ENCODE measurements at places on chromosomes 2 and 18.
A peak's percentile ranks its signal among the peaks of the same experiment; 100 is the strongest.

DNA sequence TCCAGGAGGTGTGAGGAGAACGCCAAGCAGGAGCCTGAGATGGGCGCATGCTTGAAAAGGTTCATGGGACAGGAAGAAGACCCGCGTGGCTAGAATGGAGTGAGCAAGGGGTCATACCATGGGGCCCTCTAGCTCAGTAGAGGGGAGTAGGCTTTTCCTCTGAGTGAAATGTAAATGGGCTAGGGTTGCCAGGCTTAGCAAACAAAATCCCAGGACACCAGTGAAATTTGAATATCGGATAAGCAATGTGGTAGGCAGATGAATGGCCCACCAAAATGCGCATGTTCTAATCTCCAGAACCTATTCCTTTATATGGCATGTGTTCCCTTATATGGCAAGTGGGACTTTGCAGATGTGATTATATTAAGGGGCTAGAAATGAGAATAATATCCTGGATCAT, 174.1 kb upstream of the CCDC68 start:
- no peak for DNase-seq

GRCh38 chr2:147398996-147399395, 445.8 kb upstream of the ACVR2A start:
- no peak for DNase-seq

GRCh38 chr2:120761911-120762310, 26.2 kb downstream of the GLI2 start:
- no peak for DNase-seq

DNA sequence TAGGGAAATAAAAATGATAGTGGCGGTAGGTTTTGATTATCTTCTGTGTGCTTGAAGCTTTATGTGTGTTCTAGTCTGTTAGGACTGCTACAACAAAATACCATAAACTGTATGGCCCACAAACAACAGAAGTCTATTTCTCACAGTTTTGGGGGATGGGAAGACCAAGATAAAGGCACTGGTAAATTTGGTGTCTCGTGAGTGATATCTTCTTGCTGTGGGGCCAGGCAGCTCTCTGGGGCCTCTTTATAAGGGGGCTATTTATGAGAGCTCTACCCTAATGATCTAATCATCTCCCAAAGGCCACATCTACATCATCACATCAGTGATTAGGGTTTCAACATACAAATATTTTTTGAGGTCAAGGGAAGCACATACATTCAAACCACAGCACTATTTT, 86.8 kb upstream of the SPHKAP start:
- no peak for DNase-seq

- no peak for DNase-seq
Observed at GRCh38 chr2:9375857-9376428, 47.4 kb downstream of the ITGB1BP1 start.

GRCh38 chr2:146939991-146940685, 904.7 kb upstream of the ACVR2A start:
- DNase-seq: no peak

- no peak for DNase-seq
Observed at GRCh38 chr2:7007488-7007845, 90.3 kb downstream of the RNF144A start.

- DNase-seq: no peak
Observed at GRCh38 chr2:163711258-163711657, 24.6 kb downstream of the FIGN start.

- DNase-seq: no peak
Observed at GRCh38 chr18:42850174-42851083, 265.1 kb downstream of the RIT2 start.

DNA sequence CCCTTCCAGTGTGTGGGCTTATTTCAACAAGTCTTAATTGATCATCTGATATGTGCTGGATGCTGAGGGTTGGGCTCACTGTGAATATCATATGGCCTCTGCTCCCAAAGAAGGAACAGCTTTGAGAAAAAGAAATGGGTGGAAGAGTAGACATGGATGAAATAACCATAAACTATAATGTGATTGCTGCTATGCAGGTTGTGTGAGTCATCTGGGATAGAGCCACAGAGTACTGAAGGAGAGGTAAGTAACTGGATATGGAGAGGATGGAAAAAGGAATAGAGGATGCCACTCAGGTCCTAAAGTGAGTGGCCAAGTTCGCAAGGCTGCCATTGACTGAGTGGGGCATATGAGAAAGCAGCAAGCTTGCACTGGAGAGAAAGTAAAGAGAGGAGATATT, 8.7 kb upstream of the DSG2 start:
- no peak for DNase-seq

- peak; percentile 12 for DNase-seq
Observed at GRCh38 chr18:55321265-55322177, 266.5 kb downstream of the TCF4 start.

GRCh38 chr2:60837123-60837522, 44.3 kb upstream of the REL start:
- no peak for DNase-seq

DNA sequence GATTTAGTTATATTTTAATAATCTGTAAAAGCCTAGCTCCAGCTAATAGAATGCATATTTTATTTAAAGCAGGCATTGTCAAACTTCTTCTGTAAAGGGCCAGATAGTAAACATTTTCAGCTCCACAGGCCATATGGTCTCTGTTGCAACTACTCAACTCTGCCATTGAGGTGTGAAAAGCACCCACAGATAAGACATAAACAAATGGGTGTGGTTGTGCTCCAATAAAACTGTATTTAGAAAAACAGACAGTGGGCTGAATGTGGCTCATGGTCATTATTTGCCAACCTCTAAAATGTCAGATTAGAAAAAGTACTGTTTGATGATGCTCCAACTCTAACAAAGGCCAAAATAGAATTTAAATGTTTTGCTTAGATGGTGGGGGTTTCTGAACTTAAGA, 519.9 kb downstream of the RNF144A start:
- DNase-seq: no peak

- DNase-seq: no peak
Observed at GRCh38 chr18:48878471-48878870, 72.3 kb downstream of the SMAD7 start.

DNA sequence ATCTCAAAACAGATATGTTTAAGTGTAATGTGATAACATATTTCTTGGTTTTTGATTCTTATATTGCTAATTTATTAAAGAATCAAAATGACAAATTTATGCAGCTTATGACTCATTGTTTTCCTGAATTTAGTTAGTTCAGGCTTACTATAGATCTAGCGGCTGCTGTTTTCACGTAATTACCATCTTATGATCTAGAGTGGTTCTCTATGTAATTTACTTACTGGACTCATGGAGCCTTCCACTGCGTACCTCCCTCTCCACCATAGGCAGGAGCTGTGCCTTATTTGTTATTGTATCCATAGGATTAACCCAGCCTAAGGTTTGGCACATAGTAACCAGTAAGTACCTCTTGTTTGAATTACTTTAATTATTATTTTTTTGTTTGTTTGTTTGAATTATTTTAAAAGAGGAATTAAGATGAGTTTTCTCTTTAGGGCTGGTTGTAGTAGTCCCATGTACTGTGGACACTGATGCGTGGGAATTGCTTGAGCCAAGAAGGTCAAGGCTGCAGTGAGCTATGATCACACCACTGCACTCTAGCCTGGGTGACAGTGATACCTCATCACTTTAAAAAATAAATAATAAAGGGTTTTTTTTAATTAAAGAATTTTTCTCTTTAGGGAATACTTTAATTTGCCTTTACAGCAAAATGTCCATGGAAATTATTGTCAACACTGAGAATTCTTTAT, 165.5 kb downstream of the PHLPP1 start:
- no peak for DNase-seq

DNA sequence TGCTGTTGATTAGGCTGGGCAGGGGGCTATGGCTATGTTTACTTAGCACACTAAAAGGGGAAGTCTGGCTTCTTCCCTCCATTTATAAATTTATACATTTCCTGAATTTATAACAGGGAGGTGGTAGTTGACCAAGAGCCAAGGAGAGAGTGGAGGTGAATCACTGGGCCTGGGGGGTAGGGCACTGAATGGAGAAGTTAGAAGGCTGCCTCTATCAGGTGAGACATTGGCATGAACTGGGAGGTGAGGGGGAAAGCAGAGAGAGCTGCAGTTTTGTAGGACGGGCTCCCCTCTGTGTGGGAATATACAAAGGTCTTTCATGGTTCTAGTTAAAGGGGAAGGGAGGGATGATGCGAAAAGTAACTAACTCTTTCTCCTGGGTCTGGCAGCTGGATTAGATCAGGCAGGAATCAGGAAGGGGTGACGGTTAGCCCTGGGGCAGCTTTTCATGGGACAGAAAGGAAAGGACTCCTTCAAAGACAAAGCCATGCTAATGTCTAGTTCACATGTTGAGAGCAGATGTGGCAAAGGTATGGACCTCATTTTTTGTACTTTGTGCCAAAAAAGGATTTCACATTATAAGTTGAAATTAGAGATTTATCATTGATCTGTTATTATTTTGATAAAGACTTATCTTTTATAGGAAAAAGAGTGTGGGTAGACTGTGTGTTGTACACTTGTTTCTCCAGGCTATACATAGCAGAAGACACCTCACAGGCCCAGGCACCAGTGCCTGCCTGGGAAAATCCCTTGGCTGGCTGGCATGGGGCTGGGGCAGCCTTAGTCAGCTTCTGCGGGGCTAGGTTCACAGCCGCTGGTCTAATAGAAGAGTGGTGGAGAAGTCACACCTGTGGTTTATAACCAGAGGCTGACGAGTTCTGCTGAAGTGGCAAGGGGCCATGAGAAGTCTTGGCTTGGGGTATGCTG, 158.7 kb downstream of the CLIP4 start:
- DNase-seq: no peak

DNA sequence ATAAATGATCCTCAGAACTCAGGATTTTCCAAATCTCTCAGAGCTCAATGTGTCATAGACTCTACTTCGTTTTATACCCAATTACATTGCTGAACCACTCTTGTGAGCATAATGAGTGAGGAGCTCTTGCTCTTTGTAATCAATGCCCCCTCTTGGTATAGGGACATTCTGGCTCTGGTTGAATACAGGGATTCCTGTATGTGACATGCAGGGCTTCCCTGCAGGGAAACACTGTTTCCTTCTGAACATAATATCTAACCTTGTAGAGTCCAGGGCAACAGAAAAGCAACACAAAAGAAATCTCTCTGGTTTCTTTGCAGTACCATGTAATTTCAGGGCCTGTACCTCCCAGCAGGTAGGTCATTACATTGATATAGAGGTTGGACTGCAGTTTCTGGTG, 101.5 kb downstream of the CPS1 start:
- no peak for DNase-seq

DNA sequence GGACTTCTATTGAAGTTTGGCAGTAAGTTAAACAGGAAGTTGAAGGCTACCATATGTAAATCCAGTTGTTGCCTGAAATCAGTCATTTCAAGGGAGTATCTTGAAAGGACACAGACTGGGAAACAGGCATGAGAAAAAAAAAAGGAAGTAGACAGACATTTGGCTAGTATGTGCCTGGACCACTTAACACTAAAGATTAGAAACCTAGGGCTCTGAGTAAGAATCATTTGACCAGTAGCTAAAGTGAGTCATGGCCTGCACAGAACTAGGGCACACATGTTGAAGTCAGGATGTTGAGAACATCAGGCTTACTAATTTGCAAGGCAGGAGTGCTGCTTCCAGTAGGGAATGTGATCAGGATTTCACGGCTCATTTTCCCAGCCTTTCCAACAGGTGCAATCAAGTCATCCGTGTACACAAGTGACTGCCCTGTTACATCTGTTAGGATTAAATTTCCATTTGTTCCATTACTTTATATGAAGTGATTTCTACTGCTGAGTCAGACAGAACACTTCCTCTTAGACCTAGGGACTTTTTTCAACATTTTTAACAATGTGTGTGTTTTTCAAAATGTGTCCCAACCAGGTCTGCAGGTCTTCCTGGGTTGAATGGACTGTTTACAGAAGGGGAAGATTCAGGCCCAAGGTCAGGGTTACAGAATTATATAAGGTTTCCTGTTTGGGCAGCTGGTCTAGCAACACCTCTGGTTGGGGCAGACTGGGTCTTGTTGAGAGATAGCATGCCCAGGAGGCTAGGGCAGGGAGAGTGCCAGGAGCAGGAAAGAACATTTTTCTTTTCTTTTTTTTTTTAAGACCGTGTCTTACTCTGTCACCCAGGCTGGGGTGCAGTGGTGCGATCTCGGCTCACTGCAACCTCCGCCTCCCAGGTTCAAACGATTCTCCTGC, 145.6 kb downstream of the TGIF1 start:
- DNase-seq: no peak

- no peak for DNase-seq
Observed at GRCh38 chr2:189799531-189799930, 15.3 kb downstream of the PMS1 start.

GRCh38 chr18:44973282-44973681, 292.6 kb downstream of the SETBP1 start:
- DNase-seq: no peak

DNA sequence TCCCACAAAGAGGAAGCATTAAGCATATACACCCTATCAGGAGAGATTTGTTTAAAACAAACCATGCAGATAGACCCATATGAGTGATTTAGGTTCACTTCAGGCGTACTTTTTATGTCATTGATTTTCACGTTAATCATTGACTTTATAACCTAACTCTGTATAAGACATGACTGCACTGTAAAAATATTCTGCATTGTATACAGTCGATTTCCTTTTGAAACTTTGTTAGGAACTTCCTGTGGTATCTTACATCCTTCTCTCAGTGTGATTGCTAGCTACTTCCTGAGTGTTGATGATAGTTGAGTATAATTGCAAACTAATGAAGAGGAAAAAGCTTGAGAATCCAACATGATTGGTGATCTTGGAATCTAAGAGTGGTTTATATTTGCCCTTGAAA, 69.4 kb downstream of the XIRP2 start:
- DNase-seq: no peak

DNA sequence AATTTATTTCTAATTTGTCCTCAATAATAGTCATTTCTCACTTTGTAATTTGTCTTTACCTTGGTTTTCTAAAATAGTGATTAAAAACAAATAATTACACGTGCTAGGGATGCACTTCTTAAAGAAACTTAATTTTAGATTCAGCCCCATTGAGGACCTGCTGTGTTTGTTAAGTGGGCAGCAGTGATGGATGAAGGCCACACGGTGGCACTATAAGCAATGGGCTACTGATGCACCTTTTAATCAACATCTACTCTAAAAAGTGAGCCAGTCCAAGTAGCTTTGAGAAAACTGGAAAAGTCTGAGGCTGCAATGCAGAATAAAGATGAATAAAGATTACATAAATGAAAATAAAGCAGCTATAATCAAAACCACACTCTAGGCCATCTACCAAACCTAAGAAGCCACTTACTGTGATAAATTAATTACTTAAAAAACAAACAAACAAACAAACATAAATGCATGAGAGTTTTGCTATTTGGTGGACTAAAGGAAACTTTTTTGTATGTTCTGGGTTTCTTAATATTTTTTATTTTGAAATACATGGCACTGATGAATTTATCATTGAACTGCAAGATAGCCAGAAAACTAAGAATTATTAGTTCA, 89.3 kb downstream of the PDE11A start:
- no peak for DNase-seq

GRCh38 chr18:74410441-74410992, 46.6 kb downstream of the DIPK1C start:
- DNase-seq: no peak

- no peak for DNase-seq
Observed at GRCh38 chr18:55319459-55320193, 268.4 kb downstream of the TCF4 start.

GRCh38 chr2:191782351-191782750, 64.5 kb downstream of the CAVIN2 start:
- no peak for DNase-seq

- DNase-seq: no peak
Observed at GRCh38 chr2:64937687-64938491, 51.3 kb upstream of the SLC1A4 start.

Measured in stimulated activated CD8-positive, alpha-beta memory T cell treated with anti-CD3 and anti-CD28 coated beads, Interleukin-2, amount 100 ng/mL, for 1 hour (primary cell).